Activated CD8-positive, alpha-beta memory T cell treated with anti-CD3 and anti-CD28 coated beads, Interleukin-2, amount 50 U/mL, for 48 hours (primary cell): ENCODE measurements at places on chromosomes 12 and 14.

- DNase-seq = peak; percentile 69
Observed at GRCh38 chr12:6635856-6636531, at the start of gene LPAR5. Gene LPAR5 (minus strand): TSS chr12:6635959. CDS start chr12:6621248, 14,711 bp downstream.

- DNase-seq = no peak
Observed at GRCh38 chr14:44649061-44649460, 142.0 kb upstream of the FSCB start.

GRCh38 chr12:44592626-44593025 lies 283.5 kb downstream of the NELL2 start:
- no peak for DNase-seq

- DNase-seq = no peak
Observed at GRCh38 chr14:98994561-98994960, 277.4 kb downstream of the BCL11B start.

DNA sequence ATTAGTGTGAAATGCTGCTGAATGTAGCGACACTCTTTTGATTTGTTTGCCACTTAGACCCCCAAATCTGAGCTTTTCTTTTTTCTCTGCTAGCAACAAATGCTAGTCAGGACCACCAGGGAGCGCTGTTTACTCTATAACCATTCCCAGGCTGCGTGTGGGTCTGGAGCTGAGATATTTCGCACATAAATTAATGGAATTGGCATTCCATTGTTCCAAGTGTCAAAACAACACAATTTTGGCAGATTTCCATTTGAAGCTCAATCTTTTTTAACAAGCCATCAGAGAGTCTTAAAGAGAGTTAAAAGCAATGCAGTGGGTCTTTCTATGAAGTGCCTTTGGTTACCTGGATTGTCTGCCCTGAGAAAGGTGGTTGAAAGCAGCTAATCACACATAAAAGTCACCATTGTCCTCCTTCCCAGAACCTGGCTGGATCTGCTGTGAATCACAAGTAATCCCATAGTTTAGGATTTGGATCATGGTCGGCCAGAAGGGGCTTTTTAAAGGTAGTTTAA lies 7.4 kb upstream of the TMEM132C start:
- DNase-seq = no peak

DNA sequence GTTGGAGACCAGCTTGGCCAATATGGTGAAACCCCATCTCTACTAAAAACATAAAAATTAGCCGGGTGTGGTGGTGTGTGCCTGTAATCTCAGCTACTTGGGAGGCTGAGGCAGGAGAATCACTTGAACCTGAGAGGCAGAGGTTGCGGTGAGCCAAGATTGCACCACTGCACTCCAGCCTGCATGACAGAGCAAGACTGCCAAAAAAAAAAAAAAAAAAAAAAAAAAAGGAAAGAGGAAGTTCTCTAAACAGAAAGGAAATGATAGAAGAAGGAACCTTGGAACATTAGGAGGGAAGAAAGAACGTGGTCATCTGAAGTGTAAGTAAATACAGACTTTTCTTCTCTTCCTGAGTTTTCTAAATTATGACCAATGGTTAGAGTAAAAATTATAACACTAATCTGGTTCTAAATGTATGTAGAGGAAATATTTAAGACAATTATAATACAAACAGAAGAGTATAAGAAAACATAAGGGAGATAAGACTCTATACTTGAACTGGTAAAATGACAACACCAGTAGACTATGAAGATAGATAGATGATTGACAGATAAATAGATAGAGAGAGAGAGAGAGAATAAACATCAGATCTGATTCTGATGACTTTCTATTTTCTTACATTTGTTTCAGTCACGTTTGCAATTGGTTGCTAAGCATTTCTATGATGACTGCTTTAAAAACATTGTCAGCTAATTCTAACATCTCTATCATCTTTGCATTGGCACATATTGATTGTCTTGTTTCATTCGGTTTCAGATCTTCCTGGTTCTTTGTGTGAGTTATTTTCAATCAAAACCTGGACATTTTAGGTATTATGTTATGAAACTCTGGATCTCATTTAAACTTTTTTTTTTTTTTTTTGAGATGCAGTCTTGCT lies 12.9 kb upstream of the CORO1C start:
- DNase-seq = no peak

GRCh38 chr12:70933133-70933532 lies 12.6 kb upstream of the PTPRR start:
- DNase-seq = no peak

DNA sequence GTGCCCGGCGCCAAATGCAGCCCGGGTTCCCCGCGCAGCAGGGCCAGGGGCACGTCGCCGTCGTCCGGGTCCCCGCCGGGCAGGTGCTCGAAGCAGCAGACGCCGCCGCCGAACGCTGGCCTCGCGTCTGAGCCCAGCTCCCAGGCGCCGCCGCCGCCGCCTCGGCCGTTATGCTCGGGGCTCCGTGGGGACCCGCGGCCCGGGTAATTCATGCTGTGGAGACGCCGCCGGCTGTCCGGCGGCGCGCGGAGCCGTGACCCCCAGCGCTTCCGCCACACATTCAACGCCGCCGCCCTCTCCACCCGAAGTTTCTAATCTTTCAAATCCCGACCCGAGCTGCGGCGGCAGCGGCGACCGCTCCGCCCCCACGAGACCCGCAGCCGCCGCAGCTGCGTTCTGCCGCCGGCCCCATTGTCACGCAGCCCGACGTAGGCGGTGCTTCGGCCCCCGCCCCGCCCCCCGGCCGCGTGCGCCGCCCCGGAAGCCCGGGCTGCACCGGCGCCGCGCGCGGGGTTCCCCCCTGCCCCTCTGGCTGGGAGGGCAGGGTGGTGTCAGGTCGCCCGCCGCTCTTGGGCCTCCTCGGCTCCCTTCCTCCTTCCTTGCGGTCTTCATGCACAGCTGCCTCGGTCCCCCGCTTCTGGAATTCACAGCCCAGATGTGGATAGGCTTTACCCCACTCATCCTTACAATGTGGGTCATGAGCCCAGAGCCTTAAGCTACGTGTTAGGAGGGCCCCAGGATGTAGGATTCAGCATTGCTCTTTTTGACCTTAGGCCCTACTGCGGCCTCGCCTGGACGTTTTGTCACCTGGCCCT lies at the start of gene DDHD1:
DDHD1 (minus strand) TSS at position 437 of the 815 bp plus-strand sequence; CDS start at position 212, 225 bp downstream.
- peak; percentile 91 for DNase-seq

DNA sequence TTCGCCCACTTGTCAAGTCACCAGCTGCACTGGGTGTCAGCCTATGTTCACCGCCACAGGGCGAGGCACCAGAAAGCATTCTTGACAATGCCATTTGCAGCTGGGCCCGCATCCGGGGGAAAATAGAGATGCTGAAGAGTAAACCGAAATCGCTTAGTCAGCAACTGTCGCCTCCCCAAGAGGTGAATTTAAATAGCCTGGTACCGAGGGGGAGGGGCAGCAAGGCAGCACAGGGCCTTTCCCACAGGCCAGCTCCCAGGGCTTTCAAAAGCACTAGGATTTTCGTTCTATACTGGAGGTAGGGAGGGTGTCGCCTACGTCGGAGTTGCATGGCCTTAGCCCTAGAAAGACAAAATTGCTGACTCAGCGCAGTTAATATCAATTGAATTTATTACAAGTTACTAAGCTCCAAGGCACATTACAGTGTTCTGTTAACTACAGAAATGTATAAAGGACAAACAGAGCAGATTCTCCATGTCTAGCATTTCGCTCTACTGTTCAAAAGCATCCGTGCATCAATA lies 4.3 kb downstream of the IRF2BPL start:
- DNase-seq = peak; percentile 80

GRCh38 chr12:96132819-96133218 lies 61.4 kb upstream of the ELK3 start:
- DNase-seq = no peak

GRCh38 chr12:91483471-91483985 lies 300.9 kb upstream of the DCN start:
- no peak for DNase-seq

GRCh38 chr14:42884100-42884499 lies 1277.4 kb downstream of the LRFN5 start:
- no peak for DNase-seq

- peak; percentile 40 for DNase-seq
Observed at GRCh38 chr14:101709533-101709881, 52.0 kb upstream of the PPP2R5C start.

- no peak for DNase-seq
Observed at GRCh38 chr12:126492181-126492580, 1426.9 kb downstream of the AACS start.

DNA sequence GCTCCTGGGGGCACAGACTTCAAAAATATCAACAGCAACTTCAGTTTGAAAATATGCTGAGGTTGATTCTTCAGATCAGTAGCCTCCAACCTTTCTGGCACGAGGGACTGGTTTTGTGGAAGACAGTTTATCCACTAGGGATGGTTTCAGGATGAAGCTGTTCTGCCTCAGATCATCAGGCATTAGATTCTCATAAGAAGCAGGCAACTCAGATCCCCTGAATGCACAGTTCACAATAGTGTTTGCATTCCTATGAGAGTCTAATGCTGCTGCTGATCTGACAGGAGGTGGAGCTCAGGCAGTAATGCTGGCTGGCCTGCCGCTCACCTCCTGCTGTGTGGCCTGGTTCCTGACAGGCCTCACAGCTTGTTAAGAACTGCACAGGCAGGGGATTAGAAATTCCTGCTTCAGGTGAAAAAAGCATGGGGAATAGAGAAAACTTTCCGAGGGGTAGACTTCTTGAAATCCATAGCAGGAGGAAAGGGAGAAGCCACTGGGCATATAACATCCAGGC lies 12.8 kb downstream of the EPYC start:
- no peak for DNase-seq

DNA sequence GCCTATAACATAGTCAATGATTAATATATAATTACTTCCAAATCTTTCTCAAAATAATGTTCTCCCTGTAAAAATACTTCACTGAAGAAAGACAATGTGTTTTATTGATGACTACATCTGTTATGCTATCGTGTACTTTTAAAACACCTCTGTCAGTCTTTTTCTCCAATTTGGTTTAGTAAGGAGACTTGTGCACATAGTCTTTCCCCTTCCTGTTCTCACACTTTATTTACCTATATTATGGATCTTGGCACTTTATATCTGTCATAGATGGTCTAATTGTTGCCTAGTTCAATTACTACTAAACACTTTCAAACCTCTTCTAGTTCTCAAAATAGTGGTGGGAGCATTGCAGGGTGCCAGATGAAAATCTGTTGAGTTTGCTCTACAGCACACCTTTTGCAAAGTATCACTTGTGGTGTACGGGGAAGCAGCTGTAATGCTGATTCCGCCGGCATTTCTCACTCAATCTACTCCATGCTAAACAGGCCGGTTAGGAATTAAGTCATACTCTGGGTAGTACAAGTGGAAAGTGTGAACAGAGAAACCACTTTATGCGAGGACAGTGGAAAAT lies 1.1 kb upstream of the INSM2 start:
- no peak for DNase-seq

GRCh38 chr12:15996254-15996653 lies 85.1 kb downstream of the DERA start:
- no peak for DNase-seq

DNA sequence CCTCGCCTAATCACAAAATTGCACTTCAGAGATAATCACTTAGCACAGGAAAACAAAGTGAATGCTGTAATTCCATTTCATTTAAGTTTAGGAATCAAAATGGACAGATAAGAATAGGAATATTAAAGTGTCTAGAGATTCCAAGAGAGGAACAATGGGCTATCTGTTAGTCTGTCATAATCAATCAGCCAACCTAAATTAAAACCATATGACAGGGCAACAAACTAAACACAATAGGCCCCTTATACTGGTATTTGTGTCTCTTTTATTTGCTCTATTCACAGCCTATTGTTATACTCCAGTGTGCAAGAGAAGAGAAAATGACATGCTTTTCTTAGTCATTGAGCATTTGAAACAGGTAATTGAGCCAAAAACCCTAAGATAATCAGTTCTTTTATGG lies 259.4 kb downstream of the PRKD1 start:
- no peak for DNase-seq

DNA sequence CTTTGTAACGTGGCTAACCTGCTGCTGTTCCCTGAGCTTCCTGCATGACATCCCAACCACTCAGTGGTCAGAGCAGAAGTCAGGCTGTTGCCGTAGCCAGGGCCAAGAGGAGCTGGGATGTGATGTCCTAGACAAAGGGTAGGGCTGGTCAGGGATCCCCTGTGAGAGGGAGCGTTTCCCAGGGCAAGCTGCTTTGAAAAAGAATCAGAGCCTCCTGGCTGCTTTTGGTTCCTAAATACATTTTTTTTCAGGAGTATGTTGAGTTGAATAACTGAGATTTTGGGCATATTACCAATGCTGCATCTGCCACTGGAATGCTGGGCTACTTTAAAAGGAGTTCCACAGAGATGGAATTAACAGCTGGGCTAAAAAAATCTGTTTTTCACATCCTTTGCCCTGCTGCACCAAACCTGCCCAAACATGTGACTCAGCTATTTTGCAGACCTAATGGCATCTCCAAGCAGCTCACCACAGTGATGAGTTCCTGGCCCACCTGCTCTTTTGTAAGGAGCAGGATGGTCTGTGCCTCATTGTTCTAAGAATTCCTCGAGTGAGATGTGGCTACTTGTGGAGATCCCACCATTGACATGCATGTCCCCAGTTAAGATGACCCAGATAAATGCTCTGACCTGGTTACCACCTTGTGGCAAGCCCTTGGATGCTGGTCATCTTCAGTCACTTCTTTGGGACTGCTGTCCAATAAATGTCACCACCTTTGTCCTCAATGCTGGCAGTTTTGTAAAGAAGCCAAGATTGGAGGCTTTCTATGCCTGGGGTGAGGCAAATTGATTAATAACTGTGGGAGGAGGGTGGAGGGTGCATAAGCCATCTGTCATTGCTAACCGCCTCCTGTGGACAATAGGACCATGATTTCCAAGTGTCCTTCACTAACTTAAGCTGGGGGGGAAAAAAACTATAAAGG lies 24.1 kb downstream of the ANKRD13A start:
- no peak for DNase-seq

GRCh38 chr12:40225337-40225983 lies 663 bp downstream of the LRRK2 start:
- DNase-seq = no peak

DNA sequence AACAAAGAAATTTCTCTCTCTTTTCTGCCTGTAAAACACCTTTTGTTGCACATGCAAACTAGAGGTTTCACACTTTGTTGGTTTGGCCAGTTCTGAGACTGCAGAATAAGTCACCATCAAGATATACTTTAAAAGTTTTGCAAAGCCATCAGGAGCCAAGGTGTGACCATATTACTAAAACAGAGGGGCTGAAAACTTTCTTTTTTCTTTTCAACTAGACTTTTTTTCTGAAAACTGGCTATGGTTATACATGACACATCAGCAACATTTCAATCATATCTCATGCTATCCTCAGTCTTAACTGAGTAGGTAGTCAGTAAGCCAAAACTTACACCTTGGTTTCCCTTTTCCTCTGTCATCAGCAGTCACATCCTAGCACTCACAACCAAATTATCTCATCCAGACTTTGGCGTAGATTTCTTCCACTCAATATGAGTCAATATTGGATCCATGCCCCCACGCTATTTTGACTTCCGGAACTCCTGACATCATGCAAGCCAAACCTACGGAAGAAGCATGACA lies 4.1 kb upstream of the IFNG start:
- DNase-seq = no peak

GRCh38 chr14:106506881-106507305 lies 980.5 kb downstream of the TMEM121 start:
- DNase-seq = peak; percentile 62
